ENCODE measurements at places on chromosomes 1 and 21.

DNA sequence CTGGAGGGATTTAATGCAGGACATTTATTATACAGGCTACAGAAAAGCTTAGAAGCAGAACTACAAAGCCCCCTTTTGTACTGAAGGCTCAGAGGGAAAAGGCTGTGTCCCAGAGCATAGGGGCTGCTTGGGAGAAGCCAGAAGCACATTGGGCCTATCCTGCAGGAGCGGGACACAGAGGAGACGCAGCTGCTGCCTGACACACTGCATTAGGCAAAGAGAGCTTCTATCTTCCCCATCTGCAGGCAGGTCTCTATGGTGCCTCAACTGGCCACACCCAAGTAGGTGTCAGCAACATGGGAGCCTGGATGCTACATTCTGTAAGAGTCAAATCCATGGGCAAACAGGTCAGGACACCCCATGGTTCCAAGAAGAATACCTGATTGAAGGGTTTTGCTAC lies 595.9 kb downstream of the AJAP1 start:
- DNase-seq: no peak

DNA sequence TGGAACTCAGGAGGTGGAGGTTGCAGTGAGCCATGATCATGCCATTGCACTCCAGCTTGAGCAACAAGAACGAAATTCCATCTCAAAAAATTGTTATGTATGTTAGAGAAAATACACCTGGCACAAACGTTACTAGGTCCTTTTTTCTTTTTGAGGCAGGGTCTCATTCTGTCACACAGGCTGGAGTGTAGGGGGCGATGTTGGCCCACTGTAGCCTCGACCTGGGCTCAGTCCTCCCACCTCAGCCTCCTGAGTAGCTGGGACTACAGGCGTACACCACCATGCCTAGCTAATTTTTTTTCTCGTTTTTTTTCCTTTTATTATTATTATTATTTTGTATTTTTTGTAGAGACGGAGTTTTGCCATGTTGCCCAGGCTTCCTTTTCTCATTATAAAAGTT lies 4.4 kb downstream of the HAX1 start:
- no peak for DNase-seq

DNA sequence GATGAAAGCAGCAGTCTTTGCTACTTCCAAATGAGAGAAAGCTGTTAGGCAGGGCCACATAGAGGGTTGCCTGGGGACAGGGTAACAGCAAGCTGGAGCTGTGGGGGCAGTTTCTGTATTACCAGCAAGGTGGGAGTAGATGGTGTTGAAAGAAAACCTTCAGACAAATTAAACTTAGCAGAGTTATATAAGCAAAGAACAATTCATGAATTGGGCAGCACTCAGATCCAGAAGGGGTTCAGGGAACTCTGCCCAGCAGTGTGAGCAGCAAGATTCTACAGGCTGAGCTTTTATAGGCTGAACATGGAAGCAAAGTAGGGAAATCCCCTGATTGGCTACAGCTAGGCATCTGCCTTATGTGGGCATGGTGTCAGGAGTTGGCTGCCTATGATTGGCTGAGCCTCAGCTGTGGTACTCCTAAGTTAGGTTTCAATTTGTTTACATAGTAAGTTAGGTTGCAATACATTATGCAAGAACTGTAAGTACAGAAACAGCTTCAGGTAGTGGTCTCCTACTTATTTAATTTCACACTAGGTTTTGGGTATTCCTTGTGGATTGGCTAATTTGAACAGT lies 64.1 kb upstream of the TMPRSS2 start:
- peak; percentile 59 for DNase-seq

DNA sequence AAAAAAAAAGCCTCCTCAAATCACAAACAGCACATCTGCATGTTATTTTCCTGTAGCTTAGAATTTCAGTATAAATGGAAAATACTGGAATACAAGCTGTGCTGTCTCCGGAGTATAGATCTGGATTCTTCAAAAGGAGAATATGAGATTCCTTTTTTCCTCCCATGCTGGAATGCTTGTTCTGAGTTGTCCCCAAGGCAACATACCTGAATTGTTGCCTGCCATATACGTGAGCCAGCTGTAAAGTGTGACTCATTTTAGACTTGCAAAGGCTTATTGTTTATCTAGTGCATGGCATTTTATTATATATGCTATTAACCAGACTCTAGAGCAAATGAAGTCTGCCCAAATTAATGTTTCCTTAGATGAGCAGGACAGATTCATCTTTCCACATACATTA lies 95.0 kb upstream of the C1orf105 start:
- DNase-seq: peak; percentile 48

DNA sequence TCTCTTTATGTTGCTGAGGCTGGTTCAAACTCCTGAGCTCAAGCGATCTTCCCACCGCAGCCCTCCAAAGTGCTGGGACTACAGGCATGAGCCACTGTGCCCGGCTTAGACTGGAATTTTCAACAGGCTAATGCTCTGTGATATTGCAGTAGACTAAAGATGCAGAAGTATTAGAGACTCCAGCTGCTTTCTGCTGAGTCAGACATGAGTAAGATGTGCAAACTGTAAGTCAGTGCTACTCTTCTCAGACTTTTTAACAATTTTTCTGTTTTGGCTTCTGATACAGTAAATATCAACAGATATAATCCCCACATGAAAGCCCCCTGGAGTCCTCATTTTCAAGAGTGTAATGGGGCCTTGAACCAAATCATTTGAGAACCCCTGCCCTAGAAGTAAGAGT lies 29.3 kb upstream of the NLRP3 start:
- no peak for DNase-seq

DNA sequence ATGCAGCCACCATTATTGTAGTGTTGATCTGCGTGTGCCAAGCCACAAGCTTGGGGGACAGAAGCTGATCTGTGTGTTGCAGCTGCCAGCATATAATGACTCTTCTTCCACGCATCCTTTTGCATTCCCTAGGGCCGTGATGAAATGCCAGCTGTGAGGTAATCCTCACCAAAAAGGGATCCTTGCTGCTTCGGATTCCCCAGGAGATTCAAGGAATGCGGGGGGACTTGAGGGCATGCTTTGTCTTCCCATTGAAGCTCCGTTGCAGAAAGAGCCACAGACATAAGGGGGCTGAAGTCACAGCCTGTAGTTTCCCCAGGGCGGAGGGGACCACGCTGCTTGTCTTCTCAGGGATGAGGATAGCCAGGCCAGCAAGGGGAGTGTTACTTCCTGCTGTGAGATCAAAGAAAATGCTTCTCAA lies 281.6 kb upstream of the FMN2 start:
- no peak for DNase-seq

DNA sequence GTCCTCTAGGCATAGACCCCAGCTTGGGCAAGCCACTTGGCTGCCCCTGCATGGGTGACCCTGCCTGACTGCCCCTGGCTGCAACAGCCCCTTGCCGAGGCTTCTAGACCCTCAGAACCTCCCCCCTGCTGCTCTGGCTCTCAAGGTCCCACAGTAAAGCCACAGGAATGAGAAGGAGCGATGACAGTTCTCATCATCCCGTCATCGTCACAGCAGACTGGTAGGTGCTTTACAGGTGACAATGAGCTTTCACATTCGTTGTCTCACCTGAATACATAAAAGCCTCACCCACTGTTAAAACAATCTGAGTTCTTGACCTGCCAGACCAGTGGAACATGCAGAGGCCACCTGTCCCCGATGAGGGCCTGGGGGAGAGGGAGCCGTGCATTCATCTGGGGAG lies 36.0 kb upstream of the GPR157 start:
- peak; percentile 29 for DNase-seq

DNA sequence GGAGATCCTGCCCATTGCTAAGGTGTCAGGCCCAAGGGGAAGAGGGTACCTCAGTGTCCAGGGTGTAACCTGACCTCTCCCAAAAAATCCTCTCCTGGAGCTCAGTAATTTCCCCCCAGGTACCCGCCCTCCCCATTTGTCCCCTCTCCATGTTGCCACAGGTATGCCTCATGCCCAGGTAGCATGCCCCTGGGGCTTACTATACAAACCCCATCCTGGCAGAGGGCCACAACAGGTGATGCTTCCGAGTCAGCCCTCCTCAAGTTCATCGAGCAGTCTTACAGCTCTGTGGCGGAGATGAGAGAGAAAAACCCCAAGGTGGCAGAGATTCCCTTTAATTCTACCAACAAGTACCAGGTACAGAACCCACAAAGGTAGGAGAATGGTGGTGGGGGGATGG lies 15.7 kb downstream of the ATP1A4 start:
- DNase-seq: no peak

- no peak for DNase-seq
These were observed 10.6 kb downstream of the CACNA1E start for GRCh38 chr1:181493885-181494284.
